ENCODE measurements at places on chromosomes 1 and 21.

DNA sequence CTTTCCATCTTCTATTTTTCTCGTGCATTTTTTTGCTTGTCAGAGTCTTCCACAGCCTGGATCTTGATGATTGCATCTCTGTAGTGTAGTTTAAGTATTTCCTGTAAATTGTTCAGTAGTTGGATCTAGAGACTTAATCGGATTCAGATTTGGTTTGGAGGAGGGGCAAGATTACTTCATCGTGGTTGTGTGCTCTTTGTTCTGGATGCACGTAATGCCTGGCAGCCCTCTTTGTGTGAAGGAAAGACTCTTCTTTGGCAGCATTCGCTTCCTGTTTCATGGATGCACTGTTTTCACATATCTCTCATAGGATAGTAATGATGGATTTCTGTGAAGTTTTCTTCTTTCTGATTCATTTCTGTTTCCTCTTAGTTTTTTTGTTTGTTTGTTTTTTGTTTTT, 14.2 kb downstream of the SEMA4A start:
- no peak for DNase-seq

DNA sequence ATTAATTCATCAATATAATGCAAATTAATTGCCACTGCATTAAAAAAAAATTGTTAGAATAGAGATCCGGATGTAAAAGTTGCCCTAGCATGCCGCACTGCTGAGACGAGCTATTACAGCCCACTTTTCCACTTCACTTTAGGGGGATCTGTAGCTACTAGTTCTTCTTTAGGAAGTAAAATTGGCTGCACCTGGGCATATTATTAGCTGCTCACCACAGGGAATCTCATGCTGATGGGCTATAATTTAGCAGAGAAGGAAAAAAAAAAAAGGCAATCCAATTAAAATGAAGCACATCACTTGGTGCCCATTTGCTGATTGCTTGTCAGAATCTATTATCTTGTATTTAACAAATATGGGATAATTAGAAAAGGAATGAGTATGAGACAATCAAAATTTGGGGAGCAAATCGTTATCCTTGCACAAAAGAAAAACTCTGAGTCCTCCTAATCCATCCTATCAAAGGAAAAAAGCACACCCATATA, 233.4 kb downstream of the DSCAM start:
- no peak for DNase-seq

GRCh38 chr1:2887941-2888855, 86.7 kb upstream of the TTC34 start:
- no peak for DNase-seq

- DNase-seq = no peak
These were observed 118.8 kb upstream of the PBX1 start for GRCh38 chr1:164440232-164440631.

- DNase-seq = no peak
These were observed 627 bp downstream of the CERS2 start for GRCh38 chr1:150973836-150974579.

- DNase-seq = no peak
These were observed 18.4 kb downstream of the DYNLT5 start for GRCh38 chr1:66770694-66771093.

GRCh38 chr1:207028884-207029650, 3.5 kb downstream of the C1orf116 start:
- DNase-seq = no peak

All from NCI-H1048 (cell line).